ENCODE measurements at places on chromosomes 16 and 17. TPM values are rescaled to one million over a fixed set of nuclear protein-coding genes. Genes with fewer than 3 reads are reported as not detected.

ABCA9 gene
- total RNA-seq, result 4.2 TPM

IRX6 gene
- total RNA-seq, result 18.4 TPM

GNG13 gene
- not detected for total RNA-seq

TPPP3 gene
- total RNA-seq, result 9.6 TPM

CYGB gene
- total RNA-seq, result 20.9 TPM

TRPV2 gene
- 5.8 TPM for total RNA-seq

NPIPB13 gene
- total RNA-seq, result 3.2 TPM

ZG16 gene
- total RNA-seq, result not detected

C16orf92 gene
- total RNA-seq, result not detected

CYLD gene
- 51.7 TPM for total RNA-seq

MYH2 gene
- total RNA-seq, result not detected

CTRB1 gene
- 3.7 TPM for total RNA-seq

CMTM2 gene
- not detected for total RNA-seq

CLEC10A gene
- total RNA-seq, result 1.5 TPM

TMEM132E gene
- total RNA-seq, result not detected
